ENCODE measurements at places on chromosomes 12 and 14. TPM values are rescaled to one million over a fixed set of nuclear protein-coding genes. Genes with fewer than 3 reads are reported as not detected.
A peak's percentile ranks its signal among the peaks of the same experiment; 100 is the strongest.

DNA sequence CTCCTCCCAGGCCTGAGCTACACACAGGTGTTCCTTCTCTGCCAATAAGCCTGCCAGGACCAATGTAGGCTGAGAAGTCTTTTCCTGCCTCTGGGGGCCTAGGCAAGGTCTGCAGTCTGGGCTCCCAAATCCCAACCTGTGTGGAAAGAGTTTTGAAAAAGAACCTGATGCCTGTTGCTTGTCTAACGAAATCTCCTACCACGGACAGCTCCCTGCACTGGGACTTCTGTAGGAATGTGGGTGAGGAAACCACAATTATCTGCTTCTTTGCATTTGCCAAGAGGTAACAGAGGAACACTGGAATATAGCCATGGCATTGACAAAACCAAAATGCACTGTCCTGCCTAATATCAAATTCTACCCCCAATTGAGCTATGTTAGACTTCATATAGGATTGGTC lies 877.0 kb upstream of the TMEM132C start:
- H3K4me3 ChIP-seq = no peak overlapping the region
- no peaks in the 10 kb centered on the region for H3K27me3 ChIP-seq
- no peak overlapping the region for H3K27ac ChIP-seq

DNA sequence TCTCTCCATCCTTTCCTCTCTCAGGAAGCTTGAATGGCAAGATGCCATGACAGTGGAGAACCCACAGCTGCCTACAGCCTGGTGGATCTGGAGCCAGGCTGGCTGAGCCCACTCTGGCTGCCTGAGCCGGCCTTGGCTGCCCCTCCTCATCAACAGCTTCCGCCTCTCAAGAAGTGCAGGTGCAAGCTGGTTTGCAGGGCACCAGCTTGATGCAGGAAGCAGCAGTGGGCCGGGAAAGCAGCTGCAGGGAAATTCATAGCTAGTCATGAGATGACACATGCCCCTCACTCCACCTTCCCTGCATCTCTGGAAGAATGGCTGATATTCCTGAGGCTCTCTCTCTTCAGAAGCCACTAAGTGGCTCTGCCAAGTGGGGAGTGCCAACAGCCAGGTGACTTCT lies 289.1 kb downstream of the RPS29 start:
- H3K4me1 ChIP-seq = no peaks in the 10 kb centered on the region
- no peaks in the 10 kb centered on the region for H3K36me3 ChIP-seq
- H3K4me3 ChIP-seq = no peak overlapping the region
- no peak overlapping the region for H3K27ac ChIP-seq
- DNase-seq = peak; percentile 61

DNA sequence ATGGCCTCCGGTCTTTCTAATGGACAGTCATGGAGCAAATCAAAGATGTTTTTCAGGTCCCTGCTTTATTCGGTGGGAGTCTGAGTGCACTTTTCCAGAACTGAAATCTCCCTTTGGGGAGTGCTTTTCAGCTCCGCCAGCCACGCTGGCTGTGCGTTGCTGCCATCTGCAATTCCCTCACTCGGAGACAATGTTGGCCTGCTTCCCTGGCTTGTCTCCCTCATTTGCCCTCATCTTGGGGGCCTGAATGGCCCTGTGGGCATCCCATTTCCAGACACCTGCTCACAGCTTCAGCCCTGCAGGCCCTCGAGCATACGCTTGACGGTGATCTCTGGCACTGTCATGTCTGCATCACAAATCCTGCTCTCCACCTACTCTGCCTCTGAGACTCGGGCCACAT lies 103.8 kb downstream of the CCDC92 start:
- peak; percentile 13 for DNase-seq
- no peaks in the 10 kb centered on the region for H3K36me3 ChIP-seq
- H3K4me1 ChIP-seq = no peaks in the 10 kb centered on the region
- no peaks in the 10 kb centered on the region for H3K27me3 ChIP-seq

MIP gene
- 0.14 TPM for polyA plus RNA-seq

GRCh38 chr14:61178226-61179060 lies 102.7 kb downstream of the TMEM30B start:
- H3K4me3 ChIP-seq = no peak overlapping the region
- no peak for DNase-seq
- H3K27me3 ChIP-seq = no peaks in the 10 kb centered on the region
- H3K27ac ChIP-seq = no peak overlapping the region
- no peaks in the 10 kb centered on the region for H3K36me3 ChIP-seq

NTS gene
- not detected for polyA plus RNA-seq

KRT72 gene
- polyA plus RNA-seq = 0.86 TPM

DNA sequence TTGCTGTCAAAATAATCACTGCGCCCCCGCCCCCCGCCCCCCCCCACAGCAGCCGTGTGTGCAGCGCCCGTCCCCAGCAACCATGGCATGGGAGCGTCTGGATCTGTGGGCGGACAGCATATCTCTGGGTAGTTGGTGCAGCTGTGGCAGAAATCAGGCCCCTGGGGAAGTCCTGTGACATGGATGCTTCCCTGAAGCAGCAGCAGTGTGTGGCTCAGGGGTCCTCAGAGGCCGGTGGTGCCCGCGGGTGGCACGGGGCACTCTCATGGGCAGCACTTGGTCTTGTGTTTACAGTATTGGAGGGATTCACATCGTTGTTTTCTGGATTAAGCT lies 19.2 kb downstream of the XRCC3 start:
- peaks cover 47% of the 10 kb centered on the region for H3K36me3 ChIP-seq
- DNase-seq = peak; percentile 47
- H3K27ac ChIP-seq = peak overlapping the region; percentile 43
- peaks cover 75% of the 10 kb centered on the region for H3K4me1 ChIP-seq
- no peak overlapping the region for H3K4me3 ChIP-seq

SLC10A1 gene
- not detected for polyA plus RNA-seq

DNA sequence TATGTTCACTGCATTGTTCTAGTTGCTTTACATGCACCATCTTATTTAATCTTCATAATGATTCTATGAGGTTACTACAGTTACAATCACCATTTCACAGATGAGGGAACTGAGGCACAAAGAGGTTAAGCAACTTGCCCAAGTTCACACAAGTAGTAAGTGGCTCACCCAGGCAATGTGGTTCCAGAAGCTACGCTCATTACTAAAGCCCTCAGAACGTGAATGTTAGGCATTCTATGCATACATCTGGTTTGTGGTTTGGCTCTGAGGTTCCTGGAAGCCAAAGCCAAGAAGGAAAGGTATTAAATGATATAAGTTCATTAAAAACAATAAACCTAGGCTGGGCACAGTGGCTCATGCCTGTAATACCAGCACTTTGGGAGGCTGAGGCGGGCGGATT lies 14.4 kb upstream of the VRTN start:
- H3K27ac ChIP-seq = no peak overlapping the region
- no peaks in the 10 kb centered on the region for H3K27me3 ChIP-seq
- H3K4me3 ChIP-seq = no peak overlapping the region
- no peaks in the 10 kb centered on the region for H3K36me3 ChIP-seq
- no peaks in the 10 kb centered on the region for H3K4me1 ChIP-seq

INSM2 gene
- 0.03 TPM for polyA plus RNA-seq
